ENCODE measurements at places on chromosomes 7 and 10.

DNA sequence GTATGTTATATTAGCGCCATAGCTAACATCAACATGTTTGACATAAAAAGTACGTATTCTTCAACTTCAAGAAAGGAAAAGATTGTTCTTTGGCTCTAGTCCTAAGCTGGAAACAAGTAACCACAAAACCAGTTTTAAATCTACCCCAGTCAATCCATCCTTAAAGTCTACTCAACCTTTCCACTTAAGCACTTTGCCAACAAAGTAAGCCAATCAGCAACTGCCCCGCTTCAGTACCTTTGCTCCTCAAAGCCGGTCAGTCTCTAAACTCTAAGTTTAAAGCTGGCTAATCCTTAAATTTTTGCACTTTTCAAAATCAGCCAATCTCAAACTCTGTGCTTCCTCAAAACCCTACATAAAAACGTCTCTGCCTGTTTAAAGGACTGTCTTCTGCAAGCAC, 8.1 kb downstream of the ZNF438 start:
- DNase-seq, result no peak

- peak; percentile 86 for DNase-seq
Observed at GRCh38 chr7:121081327-121081936, 92.9 kb downstream of the CPED1 start.

- no peak for DNase-seq
Observed at GRCh38 chr10:113427236-113427735, 125.6 kb upstream of the HABP2 start.

GRCh38 chr10:31668326-31668725, 260.3 kb downstream of the ARHGAP12 start:
- DNase-seq, result no peak

- DNase-seq, result no peak
Observed at GRCh38 chr7:4127909-4128560, 554.1 kb upstream of the FOXK1 start.

DNA sequence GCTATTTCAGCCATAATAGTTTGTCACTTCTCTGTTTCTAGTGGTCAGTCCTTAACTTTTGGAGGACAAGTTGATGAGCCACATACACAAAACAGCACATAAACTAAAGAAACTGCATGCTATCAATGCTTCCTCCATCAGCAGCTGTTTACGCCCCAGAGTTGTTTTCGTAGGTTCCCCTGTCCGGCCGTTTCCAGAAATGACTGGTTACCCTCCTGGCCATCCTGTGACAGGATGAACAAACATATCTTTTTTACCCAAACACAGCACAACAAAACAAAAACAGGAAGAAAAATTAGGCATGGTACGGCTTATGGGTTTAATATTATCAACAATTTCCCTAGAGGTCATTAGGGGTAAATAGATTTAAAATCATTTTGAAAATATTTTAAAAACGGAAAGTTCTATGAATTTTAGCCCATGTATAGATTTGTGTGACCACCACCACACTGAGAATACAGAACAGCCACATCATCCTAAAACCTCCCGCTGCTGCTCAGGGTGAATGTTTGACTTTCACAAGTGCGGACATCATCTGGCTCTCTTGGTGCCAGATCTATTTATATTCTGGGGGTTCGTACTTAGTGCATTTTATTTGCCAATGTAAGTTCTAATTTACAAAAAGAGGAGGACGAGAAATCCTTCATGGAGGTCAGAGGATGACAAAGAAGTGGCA, 74.8 kb downstream of the HIPK2 start:
- DNase-seq, result no peak

DNA sequence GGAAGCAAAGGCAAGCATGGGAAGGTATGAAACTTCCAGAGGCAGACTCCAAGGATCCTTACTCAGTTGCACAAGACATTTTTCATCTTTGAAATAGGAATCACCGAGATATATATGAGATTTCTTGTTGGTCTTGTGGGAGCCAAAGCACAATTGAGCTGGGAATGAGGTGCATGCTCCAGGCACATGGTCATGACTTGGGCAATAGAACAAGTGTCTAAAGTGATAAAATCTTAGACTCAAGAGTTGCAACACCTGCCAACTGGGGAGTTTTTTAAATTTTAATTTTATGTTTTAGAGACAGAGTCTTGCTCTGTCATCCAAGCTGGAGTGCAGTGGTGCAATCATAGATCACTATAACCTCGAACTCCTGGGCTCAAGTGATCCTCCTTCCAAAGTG, 169.5 kb upstream of the ADCY1 start:
- no peak for DNase-seq

GRCh38 chr7:132516042-132516840, 60.0 kb downstream of the PLXNA4 start:
- DNase-seq, result peak; percentile 14

All from DMS53 (cell line).